Neural progenitor cell (in vitro differentiated cells): ENCODE measurements at places on chromosomes 12 and 14.

- no peak for DNase-seq
Observed at GRCh38 chr12:45938566-45938965, 51.8 kb downstream of the SCAF11 start.

DNA sequence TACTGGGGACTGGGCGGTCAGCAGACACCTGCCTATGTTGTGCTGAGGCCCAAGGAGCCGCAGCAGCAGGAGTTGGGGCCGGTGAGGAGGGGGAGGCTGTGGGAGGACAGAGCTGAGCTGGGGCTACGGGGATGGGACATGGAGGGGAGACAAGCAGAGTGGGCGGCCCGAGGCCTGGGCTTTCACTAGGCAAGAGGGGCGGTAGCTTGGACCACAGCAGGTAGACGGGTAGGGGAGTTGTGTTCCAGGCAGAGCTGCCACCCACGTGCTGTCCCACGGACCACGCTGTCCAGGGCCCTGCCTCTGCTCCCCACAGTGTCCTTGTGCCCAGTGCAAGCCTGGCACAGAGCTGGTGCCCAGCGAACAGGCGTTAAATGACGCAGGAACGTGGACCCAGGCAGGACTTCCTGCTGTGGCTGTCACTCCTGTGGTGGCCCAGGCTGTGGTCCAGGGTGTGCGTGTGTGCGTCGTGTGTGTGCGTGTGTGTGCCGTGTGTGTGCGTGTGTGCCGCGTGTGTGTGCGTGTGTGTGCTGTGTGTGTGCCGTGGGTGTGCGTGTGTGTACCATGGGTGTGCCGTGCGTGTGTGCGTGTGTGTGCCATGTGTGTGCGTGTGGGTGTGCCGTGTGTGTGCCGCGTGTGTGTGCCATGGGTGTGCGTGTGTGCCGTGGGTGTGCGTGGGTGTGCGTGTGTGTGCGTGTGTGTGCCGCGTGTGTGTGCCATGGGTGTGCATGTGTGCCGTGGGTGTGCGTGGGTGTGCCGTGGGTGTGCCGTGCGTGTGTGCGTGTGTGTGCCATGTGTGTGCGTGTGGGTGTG is 6.8 kb downstream of the CEP170B start:
- DNase-seq: no peak

DNA sequence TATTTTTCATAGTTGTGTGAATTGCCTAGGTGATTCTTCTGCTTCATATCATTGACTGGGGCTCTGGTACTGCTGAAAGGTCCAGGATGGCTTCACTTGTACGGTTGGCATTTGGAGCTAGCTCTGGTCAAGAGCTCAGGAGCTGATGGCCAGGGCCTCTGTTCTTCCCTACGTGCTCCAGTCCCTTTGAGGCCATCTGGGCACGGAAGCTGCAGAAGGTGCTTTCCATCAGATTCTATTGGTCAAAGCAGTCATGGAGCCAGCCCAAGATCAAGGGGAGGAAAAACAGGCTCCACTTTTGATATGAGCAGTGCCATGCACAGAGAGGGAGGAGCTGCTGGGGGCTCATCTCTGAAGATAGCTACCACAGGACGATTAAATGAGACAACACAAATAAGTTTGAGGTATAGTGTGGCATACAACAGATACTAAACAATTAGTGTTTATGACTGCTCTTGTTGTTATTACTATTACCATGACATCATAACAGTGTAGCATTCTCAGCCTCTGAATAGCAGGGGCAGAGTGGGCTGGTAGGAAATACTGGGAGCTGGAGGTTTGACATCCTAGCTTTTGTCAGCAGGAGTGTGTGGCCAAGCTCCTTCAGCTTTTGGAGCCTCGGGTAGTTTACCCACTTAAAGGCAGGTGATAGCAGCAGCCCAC is 10.4 kb downstream of the KRT83 start:
- no peak for DNase-seq

DNA sequence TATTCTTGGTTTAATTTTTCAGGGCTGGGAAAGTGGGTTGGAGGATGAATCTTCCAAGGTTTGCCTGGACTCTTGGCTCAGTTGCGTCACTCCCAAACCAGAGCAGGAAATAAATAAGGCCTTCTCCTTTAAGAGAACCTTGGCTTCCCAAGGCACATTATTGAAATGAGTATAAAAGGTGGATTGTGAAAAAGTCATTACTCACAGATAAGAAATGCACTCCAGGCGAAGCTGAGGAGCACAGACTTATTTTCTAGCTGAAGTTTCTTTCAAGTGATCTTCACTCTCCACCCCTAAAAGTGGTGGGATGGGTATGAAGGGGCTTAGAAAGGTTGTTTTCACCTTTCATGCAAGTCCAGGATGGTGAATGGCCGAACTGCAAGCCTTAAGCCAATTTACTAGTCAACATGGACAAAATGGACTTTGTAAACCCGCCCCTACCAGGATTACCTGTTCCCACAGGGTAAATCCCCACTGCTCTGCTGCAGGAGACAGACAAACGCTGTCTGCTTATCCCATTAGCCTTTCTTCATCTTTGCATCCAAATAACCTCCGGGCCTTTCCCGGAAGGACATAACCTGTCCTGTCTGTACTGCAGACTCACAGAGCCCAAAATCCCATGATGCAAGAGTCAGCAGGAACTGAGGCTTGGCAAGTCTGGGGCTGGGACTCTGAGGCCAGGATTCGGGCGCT is 207.6 kb downstream of the BCL11B start:
- DNase-seq: no peak

GRCh38 chr12:85825746-85826145 is 10.5 kb downstream of the RASSF9 start:
- no peak for DNase-seq

- no peak for DNase-seq
Observed at GRCh38 chr14:75720842-75721498, 59.9 kb downstream of the TTLL5 start.

DNA sequence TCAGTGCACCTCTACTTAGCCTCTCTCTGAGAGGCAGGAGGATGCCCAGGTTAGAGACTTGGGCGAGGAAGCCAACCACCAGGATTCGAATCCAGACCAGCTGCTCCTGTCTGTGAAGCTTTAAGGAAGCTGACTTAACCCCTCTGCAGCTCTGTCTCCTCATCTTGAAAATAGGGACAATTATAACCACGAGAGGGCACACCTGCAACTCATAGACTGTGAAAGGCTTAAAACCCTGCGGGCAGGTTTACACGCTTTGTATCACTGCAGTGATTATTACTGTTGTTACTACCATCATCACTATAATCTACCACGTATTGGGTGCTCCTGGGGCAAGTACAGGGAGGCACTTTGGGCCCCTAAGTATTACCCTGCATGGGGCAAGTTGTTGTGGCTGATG is 379.8 kb downstream of the VRK1 start:
- peak; percentile 39 for DNase-seq

- DNase-seq: no peak
Observed at GRCh38 chr12:48280572-48280971, 70.1 kb downstream of the ZNF641 start.

DNA sequence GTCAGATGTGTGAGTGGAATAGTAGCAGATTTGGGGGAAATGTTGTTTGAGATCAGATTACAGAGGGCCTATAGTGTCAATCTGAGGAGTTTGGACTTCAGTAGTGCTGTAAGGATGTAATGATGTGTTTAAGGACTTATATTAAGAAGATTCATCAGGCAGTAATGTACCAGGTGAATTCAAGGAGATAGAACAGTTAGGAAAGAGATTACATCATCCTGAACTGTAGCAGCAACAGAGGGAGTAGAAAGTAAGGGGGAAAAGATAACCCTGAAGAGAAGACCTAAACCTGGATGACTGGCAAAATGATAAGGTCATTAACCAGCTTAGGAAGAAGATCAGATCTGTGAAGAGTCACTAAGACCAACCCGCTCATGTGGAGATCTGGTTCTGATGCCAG is 349.4 kb downstream of the PDZRN4 start:
- DNase-seq: no peak

DNA sequence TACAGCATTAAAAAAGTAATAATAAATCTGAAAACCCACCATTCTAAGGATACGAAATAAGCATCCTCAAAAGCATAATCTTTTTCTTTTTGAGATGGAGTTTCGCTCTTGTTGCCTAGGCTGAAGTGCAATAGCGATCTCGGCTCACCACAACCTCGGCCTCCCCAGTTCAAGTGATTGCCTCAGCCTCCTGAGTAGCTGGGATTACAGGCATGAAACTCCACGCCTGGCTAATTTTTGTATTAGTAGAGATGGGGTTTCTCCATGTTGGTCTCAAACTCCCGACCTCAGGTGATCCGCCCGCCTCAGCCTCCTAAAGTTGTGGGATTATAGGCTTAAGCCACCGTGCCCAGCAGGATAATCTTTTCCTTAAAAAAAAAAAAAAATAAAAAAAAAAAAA is 4.3 kb downstream of the CCNT1 start:
- no peak for DNase-seq

- DNase-seq: no peak
Observed at GRCh38 chr12:96397756-96398423, 2.3 kb downstream of the CDK17 start.

DNA sequence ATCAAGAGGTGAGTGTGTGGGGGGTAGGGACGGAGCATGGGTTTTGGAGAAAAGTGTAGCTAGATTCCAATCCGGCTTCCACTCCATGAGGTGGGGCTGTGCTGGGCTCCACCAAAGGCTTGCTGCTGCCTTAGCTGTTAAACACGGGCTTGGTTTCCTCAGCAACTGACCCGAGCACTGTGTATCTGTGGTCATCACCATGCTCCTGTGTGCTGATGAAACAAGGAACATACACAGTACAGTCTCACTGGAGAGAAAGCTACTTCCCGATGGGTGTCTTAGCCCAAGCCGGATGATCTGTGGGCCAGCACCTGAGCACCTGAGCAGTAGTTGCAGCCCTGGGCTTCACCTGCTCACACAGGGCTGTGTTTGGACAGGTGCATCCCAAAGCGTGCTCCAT is 52.9 kb upstream of the VRK1 start:
- no peak for DNase-seq

- peak; percentile 22 for DNase-seq
Observed at GRCh38 chr12:124006846-124007713, 34.1 kb downstream of the ZNF664 start.

DNA sequence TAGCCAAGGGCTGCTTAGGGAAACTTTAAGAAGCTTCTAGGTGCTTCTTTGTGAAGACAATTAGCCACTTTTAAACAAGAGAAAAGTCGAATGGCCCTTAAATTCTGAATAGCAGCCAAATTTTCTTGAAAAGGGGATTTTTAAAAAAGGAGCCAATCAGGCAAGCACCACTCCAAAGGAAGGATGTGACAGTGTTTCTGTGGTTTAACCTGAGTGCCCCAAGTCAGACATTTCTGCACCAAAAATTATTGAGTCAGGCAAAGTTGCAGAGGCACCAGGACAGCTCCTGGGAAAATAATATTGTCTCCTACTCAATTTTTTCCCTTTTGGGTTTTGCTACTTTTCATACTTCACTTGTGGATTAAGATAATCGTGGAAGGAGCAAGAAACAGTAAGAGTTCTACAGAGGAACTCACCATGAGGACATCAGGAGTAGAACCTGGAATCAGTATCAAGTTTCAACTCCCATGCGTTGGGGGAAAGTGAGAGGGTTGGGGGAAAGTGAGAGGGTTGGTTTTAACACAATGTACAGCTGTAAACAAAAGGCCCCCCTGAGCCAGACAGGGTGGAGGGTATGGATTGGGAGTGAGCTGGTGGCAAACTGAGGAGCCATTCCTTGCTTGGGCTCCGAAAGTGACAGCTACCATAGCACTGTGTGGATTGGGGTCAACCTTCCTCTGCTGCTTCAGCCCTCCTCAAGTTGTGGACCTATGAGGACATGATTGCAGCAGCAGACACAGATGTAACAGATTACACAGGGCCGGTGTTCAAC is 90.8 kb downstream of the SLC38A1 start:
- no peak for DNase-seq
